ENCODE measurements at places on chromosomes 6 and 20. TPM values are rescaled to one million over a fixed set of nuclear protein-coding genes. Genes with fewer than 3 reads are reported as not detected.

The LAMA2 gene
- total RNA-seq = 2.0 TPM

The CST1 gene
- 130 TPM for total RNA-seq

The OXT gene
- total RNA-seq = not detected

GRCh38 chr20:2637246-2637645, 15.2 kb upstream of the NOP56 start:
- DNase-seq = no peak

DNA sequence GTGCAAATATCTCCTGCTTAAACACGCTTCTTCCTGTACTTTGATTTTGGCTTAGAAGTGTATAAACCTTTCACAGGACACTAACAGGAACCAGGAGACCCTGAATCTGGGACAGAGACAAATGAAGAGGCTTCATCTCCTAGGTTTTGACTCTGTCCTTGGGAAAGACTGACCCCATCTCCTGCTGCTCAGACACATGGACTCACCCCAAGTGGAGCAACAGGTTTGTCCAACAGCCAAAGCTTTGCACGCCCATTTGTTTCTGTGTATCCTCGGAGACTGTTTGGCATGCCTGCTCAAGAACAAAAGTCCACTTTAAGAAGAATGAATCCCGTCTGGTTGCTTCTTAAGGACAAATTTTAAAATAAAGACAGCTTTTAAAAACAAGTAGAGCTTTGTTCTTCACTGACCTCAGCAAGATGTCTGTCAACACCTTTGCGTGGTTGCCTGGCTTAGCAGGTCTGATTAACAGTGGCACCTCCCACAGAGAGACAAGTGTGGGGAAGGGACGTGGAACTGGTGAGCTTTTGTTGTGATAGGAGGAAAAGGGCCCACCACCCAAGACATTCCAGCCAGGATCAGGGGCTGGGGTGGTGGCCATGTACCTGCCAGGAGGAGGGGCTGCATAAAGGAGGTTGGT, 202.6 kb downstream of the SOD2 start:
- DNase-seq = no peak

DNA sequence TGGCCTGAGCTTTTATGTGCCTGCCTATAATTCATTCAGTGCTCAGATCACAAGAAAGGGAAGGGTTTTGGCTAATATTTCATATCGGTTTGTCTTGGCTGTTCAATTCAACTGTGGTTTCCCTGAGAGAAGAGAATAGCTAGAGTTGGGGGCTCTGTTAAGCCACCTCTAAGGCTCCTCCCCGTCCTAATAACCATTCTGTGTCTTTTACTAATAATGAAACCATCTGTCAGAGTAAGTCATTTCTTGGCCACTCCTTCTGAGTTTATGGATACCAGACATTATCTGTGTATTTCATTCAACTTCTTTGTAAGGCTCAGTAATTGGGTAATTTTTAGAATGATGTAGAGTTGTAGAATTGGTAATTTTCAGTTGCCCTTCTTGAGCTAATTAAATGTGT, 5.2 kb downstream of the STX11 start:
- DNase-seq = no peak
